ENCODE measurements at places on chromosomes 5 and 9. TPM values are rescaled to one million over a fixed set of nuclear protein-coding genes. Genes with fewer than 3 reads are reported as not detected.

Gene BHMT
- total RNA-seq = not detected

Gene PTPN3
- 19.2 TPM for total RNA-seq

Gene CEL
- total RNA-seq = 0.69 TPM

Gene DND1
- total RNA-seq = 0.72 TPM

Gene FBXL7
- 1.2 TPM for total RNA-seq

Gene ANKRD55
- 0.06 TPM for total RNA-seq

Gene GKAP1
- total RNA-seq = 4.4 TPM

Gene AQP7
- 0.33 TPM for total RNA-seq

All from A549 treated with dexamethasone at 1 μM for 4 hours (cell line).